AG04449 (cell line): ENCODE measurements at places on chromosomes 6 and 20.

DNA sequence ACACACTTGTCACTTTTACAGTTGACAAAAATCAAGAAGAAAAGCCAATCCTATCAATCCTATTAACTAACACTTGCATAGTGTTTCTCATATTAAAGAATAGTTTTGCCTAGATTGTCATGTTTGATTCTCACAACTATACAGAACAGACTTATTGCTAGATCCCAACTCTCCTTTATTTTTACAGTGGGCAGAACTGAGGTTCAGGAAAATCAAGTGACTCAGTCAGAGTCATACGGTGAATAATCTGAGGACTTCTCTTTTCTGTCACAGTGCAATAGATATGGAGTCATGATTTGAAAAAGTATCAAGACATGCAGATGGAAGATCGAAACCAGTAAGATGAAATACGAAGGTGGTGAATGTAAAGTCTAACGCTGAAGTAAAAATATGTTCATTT lies 195.1 kb upstream of the CITED2 start:
- DNase-seq: no peak

GRCh38 chr6:38112181-38112580 lies 292.7 kb downstream of the ZFAND3 start:
- no peak for DNase-seq

DNA sequence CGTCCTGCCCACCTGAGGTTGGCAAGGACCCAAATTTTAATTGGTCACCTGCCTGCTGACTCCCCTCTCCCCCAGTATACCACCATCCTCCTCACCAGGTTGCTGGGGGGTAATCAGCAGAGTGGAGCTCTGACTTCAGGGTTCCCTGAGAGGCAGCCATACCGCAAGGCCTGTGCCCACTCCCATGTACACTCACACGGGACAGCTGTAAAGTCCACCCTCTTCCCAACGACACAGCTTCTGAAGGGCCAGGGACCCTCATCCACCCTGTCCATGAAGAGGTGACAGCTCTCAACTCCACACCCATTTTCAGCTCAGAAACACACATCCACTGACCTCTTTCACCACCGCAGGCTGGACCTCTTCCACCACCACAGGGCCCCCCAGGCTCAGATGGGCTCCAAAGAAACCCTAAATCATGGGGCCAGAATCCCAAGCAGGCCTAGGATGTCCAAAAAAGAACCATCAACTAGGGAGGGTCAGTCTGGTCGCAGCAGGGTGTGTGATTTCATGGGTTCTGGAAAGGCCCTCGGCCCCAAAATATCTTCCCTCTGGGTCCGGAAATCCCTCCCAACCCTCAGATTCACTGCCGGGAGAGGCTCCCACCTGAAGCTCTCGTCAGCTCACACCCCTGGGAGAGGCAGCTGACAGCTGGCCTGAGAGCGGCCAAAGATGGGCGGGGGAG lies 30.0 kb downstream of the TFEB start:
- no peak for DNase-seq

- no peak for DNase-seq
Measured at GRCh38 chr6:161438430-161439030, 164.7 kb upstream of the AGPAT4 start.

- no peak for DNase-seq
Measured at GRCh38 chr6:119350952-119351372, 1.4 kb upstream of the MAN1A1 start.

- no peak for DNase-seq
Measured at GRCh38 chr20:21265261-21266190, 37.6 kb upstream of the XRN2 start.

DNA sequence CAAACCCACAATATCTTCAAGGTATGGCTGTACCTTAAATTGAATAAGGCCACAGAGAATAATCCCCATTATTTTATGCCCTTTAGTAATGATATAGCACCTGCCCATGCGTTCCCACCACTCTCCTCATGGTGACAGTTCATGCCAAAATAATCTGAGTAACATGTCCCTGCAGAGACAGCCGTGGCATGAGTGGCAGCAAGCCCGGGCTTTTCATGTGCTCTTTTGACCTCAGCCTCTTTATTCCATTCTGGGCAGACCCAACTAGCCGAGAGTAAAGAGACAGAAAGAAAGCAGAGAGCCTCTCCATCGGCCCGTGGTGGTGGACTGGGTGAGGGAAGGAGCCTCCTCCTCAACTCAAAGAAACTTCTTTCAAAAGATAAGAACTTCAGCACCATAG lies 19.9 kb upstream of the POPDC3 start:
- no peak for DNase-seq

DNA sequence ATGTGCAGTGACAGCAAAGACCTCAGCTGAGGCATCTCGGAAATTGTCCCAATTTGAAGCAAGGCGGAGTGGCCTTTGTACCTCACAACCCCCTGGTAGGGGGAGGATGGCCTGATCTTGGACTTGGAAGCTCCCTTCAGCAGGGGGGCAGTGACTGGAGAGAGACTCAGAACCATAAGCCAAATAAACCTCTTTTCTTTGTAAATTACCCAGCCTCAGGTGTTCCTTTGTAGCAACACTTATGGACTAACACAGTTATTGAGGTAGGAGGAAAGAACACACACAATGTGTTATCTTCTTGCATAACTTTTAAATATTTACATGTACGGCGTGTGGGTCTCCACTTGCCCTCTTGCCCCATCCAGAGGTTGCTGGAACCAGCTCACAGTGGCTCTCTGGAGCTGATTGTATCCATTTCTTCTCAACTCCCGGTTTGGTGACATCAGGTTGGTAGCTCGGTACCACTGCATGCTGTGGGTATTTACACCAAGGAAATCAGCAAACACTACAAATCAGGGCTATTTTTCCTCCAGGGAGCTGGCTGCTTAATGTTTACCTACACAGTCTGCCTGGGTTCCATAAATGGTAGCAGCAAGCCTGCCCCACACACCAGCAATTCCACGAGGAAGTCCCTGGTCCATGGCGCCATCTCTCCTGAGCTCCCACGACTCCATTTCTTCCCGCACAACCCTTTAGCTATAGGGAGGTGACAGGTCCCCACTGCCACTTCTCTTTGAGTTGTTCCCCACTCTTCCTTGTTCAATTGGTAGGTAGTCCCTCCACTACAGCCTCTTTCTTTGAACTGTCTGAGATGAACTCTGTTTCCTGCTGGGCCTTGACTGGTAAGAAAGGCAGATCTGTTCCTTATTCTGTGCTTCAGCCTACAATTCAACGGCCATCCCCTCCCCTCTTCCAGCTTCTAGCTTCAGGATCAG lies 54.3 kb upstream of the TASP1 start:
- no peak for DNase-seq

DNA sequence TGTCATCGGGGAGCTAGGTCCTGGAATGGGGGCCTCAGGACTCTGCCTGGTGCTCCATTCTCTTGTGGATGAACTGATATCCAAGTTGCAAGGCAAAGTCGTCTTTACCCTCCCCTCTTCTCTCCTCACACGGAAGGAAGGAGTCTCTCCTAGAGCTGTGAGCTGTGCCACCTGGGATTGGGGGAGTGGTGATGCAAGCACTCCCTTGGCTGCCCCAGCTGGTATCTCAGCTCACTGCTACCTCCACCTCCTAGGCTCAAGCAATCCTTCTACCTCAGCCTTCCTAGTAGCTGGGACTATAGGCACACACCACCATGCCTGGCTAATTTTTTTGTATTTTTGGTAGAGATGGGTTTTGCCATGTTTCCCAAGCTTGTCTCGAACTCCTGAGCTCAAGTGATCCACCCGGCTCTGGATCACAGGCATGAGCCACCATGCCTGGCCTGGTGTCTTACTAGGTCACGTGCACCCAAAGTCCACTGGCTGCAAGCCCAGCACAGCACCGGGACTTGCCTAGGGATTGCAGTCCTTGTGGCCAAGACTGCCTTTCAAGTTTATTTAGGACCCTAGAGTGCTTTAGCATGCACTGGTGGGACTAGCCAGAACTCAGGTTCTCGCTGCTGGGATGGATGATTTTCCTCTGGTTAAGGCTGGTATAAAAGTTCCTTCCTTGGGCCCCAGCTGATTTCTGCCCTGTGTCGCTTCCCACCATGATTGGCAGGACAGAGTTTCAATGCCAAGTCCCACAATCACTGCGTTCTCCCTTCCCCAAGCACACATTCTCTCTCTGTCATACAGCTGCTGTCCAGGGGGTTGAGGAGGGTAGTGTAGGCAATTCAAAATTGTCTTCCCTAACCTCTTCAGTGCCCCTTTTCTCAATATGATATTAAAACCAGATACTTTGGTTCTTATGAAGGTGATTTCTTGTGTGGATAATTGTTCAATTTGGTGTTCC lies 33.5 kb downstream of the SMAP1 start:
- DNase-seq: no peak

- no peak for DNase-seq
Measured at GRCh38 chr6:146902846-146903245, 301.4 kb upstream of the STXBP5 start.

GRCh38 chr6:41723530-41724227 lies 11.7 kb downstream of the TFEB start:
- DNase-seq: peak; percentile 63

DNA sequence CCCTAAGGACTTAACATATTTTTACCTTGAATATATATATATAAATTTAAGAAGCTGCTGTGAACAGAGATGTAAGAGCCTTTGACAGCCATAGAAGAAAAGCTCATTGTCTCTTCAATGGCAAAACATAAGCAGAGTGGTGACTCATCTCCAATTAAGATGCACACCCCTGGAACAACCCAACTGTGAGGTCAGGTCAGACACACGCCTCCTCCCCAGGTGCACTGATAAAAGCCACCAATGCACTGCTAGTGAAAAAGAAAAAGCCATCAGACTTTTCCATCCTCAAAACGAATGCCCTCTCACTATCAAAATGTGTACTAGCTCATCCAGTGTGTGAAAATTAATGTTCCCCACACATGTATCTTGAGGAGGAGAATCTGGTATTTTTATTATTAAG lies 100.1 kb downstream of the SMLR1 start:
- no peak for DNase-seq

DNA sequence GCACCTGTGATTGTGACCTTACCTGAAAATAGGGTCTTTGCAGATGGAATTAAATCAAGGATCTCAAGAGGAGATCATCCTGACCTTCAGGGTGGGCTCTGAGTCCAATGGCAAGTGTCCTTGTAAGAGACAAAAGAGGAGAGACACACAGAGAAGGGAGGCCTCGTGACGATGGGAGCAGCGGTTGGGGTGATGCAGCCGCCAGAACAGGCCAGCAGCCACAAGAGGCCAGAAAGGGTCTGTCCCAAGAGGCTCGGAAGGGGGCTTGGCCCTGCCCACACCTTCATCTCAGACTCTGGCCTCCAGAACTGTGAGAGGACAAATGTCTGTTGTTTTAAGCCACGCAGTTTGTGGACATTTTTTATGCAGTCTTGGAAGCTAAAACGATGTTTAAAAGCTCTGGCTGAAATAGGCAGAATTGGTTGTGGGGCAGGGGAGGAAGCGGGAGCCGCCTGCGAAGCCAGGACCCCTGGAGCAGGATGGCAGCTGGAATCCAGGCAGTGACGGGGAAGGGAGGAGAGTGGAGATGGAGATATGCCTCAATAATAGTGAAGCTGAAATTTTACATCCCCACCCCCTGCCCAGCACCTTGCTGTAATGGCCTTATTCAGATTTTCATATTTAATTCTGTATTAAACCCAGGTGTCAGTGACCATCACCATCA lies 216.4 kb downstream of the ANKRD60 start:
- DNase-seq: no peak

DNA sequence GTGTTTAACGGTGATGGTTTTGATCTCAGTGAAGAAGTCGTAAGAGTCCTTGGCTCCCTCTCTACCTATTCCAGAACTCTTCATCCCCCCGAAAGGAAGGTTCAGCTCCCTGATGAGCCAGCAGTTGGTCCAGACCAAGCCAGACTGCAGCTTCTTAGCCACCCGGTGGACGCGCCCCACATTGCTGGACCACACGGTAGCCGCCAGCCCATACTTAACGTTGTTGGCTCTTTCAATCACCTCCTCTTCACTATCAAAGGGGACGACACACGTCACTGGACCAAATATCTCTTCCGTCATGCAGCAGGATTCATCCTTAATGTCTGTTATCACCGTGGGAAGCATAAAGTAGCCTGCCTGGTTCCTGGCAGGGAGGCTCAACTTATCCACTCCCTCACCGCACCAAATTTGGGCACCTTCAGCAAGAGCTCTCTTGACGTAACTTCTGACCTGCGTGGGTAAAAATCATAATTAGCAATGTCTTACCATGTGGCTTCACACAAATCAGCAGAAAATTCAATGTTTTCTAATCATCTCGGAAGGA lies 31.4 kb downstream of the ALDH8A1 start:
- DNase-seq: no peak

GRCh38 chr6:85403331-85404015 lies 46.4 kb upstream of the NT5E start:
- peak; percentile 85 for DNase-seq
